ENCODE measurements at places on chromosomes 12 and 14.
A peak's percentile ranks its signal among the peaks of the same experiment; 100 is the strongest.

GRCh38 chr14:23057757-23058653 is 685 bp upstream of the CDH24 start:
- DNase-seq: peak; percentile 64

GRCh38 chr14:101558739-101559240 is 2.5 kb upstream of the DIO3 start:
- no peak for DNase-seq

- DNase-seq: peak; percentile 80
Observed at GRCh38 chr12:51009056-51009440, 17.1 kb downstream of the SLC11A2 start.

GRCh38 chr12:8785499-8785898 is 36.9 kb upstream of the A2ML1 start:
- no peak for DNase-seq

DNA sequence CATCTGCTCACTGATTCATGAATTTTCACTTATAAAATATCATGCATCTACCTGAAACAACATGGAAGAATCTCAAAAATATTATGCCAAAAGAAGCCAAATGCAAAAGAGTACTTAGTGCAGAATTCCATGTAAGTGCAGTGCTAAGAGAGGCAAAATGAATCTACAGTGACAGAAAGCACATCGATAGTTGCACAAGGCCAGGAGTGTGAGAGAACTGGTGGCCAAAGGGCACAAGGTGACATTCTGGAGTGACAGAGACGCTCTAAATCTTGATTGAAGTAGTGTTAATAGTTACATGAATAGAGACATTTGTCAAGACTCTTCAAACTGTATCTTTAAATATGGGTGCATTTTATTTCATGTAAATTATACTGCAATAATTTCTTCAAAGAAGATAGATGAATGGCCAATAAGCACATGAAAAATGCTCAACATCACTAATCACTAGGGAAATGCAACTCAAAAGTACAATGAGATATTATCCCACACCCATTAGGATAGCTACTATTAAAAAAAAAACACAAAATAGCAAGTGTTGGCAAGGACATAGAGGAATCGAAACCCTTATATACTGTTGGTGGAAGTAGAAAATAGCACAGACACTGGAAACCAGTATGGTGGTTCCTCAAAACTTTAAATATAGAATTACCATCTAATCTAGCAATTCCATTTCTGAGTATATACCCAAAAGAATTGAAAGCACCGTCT is 71.7 kb upstream of the KICS2 start:
- DNase-seq: no peak

- no peak for DNase-seq
Observed at GRCh38 chr12:69099201-69099837, 140.1 kb upstream of the CPSF6 start.

DNA sequence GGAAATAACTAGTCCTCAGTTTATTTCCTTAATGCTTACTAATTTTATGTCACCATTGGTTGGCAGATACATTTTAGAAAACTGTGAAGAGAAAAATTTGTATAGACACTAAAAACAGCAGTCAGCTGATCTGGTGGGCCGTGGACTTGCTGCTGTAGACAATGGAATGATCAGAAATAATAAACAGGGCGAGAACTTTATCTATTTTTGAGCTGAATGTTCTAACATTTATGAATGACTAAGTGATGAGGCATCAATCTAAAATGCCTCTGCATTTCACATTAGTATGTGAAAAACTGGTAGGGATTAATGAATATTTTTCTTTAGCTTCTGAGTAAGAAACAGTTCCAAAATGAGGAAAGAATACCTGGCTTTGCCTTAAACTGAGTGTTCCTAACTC is 24.8 kb upstream of the PKP2 start:
- DNase-seq: peak; percentile 11

DNA sequence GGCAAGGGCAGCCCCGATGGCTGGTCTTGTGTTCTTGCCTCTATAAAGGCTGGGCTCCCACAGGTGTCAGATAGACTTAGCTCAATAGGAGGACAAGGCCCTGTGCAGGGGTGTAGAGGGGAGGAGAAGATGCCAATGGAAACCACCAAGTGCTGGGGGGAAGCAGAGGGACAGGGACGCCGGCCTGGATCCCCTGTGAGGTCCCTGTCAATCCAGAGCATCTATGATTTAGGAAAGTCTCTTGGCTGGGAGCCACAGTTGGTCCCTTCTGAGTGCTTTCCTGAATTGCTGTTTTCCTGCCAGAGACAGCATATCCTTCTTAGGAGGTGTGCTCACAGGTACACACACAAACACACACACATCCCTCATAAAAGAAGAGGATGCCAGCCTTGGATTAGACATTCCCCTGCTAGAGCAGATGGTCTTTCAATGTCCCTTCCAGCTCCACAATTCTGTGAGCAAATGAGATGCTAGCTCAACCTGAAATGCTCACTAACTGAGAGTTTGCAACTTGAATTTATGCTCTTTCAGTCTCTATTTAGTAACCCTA is 62.7 kb downstream of the TTC7B start:
- no peak for DNase-seq

- DNase-seq: no peak
Observed at GRCh38 chr12:64983771-64984278, 137.3 kb downstream of the WIF1 start.
